ENCODE measurements at places on chromosomes 3 and 15.

- no peak for DNase-seq
Measured at GRCh38 chr3:108428586-108428985, 81.8 kb downstream of the MYH15 start.

GRCh38 chr3:105255350-105255749, 111.4 kb upstream of the ALCAM start:
- no peak for DNase-seq

GRCh38 chr15:39756806-39757522, 25.7 kb downstream of the FSIP1 start:
- DNase-seq, result no peak

GRCh38 chr3:54713455-54713854, 214.4 kb downstream of the LRTM1 start:
- DNase-seq, result no peak

DNA sequence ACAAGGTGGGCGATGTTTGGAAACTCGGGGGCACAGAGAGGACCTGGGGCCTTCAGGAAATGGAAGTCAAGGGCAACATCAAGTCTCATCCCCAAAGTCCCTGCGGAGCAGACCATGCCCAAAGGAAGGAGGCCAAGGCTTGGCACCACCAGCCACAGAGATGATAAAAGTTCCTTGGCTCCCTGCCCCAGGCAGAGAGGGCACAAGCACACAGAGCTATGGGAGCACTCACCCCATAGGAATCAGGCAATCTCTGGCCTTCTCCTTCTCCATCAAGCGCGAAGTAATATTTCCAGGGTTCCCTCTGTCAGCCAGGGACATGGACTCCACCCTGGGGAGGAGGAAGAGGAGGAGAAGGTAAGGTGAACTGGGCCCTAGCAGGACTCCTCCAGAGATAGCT, 7.9 kb downstream of the ACAA1 start:
- DNase-seq, result no peak

- DNase-seq, result no peak
Measured at GRCh38 chr15:78621810-78622402, 1.1 kb upstream of the CHRNA3 start.

DNA sequence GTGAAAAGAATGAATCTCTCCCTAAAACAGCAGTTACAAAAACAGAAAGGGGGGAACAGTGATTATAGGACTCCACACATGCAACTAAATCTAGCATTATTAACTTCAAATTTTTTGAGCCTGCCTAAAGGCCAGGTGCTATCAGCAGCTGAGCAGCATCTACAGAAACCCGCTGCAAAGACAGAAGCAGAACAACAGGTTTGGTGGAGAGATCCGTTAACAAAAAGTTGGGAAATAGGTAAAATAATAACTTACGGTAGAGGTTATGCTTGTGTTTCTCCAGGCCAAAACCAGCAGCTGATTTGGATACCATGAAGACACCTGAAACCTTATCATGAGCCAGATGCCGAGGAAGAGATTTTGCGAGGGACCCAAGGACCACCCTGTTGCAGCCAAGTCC, 201.6 kb upstream of the UBE3A start:
- no peak for DNase-seq

GRCh38 chr15:27722102-27722501, 377.0 kb downstream of the OCA2 start:
- no peak for DNase-seq

- no peak for DNase-seq
Measured at GRCh38 chr15:91950631-91951329, 97.3 kb downstream of the SLCO3A1 start.

DNA sequence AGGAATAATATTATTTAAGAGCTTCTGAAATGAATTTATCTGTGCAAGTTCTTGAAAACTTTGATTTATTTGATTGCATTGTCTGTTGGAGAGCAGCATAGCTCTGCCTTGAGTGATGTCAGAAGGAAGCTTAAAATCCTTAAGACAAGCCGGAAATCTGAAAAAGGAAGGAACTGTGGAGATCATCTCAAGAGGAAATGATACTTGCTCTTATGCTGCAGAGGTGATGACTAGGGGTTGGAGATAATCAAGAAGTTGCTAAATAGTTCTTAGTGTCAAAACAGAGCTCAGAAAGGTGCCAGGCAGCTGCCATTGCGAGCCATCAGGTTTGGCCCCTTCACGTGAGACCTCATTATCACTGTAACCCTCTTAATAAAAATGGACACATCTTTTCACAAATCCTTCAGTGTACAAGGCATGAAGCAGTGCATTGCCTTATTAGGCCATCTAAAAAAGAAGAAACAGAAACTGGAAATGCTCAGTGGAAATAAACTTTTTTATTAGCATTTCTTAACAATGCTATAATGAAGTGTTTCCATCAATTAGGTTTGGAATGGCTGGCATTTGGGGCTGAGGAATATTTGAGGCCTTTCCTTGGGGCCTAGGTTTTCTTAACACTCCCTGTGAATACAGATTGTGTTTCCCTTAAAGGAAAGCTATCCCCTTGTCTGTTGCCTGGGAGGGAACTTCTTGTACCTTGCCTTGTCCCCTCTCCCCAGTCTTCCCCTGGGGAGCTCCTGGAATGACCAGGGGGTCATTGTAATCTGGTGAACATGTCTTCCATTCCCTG, 34.5 kb upstream of the VILL start:
- DNase-seq, result no peak

DNA sequence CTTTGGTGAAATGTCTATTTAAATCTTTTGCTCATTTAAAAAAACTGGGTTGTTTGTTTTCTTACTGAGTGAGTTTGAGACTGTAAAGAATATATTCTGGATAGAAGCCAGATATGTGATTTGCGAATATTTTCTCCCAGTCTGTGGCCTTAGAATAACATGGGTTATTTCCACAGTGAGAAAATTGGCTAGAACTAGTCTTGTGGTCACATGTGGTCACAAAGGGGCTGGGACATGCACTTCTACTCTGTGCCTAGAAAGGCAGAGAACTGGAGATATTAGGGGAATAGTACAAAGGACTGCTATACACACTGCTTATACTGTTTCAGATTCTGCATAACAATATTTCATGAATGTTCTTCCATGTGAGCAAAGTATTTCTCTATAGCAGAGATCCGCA, 79.9 kb upstream of the RGMA start:
- no peak for DNase-seq

- no peak for DNase-seq
Measured at GRCh38 chr3:112813723-112814171, 32.9 kb downstream of the CD200R1L start.

DNA sequence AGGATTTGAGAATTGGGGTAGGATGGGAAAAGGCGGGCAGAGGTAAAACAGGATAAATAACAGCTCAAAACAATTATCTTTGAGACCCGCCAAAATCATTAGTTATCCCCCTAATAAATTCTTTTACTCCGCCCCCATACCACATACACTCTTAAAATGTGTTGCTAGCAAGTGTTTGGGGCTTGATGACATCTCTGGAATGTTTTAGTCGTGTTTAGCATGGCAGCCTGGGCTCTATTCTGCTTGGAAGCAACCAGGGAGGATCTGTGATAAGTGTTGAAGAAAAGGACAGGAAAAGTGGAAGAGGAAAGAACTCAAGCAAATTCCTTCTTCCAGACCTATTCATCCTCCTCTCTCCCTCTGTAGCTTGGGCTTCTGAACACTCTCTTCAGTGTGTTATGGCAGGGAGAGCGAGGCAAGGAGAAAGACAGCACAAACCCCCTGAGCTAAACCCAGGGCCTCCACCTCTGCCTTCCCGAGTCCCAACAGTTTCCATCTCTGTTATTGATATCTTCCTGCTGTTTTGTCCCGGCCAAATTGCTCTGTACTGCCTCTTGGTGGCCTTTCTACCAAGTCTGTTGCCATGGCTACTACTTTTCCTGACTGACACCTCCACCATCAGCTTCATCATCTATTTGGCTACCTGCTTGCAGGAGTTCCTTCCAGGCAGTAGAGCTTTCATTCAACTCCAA, 135.8 kb downstream of the RPL22L1 start:
- DNase-seq, result no peak

DNA sequence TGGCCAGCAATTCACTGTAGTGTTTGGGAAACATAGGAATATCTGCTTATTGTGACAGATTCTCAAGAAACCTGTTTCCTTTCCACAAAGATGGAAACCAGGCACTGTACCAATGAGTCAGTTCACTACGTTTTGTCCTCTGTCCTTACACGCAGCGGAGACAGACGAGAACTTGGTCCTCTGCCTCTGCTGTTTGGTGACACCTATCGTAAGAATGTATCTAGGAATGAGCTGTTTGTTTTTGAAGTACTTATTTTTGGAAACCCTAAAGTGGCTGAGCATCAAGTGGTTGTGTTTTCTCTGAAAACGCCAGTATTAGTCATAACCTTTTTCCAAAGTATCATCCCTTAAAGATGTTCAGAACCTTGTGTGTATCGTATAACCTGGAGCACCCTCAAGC, 93.0 kb downstream of the PGPEP1L start:
- no peak for DNase-seq

DNA sequence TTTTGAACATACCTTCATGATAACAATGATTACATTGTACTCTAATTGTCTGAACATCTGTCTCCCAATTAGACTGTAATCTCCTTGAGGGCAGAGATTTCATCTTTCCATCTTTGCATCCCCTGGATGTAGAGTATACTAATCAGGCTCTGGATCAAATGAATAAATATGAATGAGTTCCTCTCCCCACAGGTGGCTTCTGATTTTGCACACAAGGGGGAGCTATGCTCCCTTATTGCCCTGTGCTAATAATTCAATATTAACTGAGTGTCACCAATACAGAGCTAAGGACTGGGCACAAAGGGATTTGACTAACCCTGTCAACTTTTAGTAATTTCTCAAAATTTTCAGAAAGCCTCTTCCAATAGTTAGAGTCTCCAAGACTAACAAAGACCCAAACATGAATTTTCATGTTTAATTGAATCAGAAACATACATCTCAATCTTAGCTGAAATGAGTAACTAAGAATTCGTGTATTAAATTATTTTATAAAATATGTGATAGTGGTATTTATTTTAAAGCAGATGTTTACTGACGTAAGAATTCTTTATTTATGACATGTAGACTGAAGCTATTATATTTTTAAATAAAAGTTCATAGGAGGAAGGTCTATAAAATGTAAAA, 3.0 kb downstream of the DUOXA1 start:
- DNase-seq, result peak; percentile 47
